CD4-positive, alpha-beta T cell treated with Interleukin-17A for 4 hours (primary cell): ENCODE measurements at places on chromosomes 2 and 18.
A peak's percentile ranks its signal among the peaks of the same experiment; 100 is the strongest.

DNA sequence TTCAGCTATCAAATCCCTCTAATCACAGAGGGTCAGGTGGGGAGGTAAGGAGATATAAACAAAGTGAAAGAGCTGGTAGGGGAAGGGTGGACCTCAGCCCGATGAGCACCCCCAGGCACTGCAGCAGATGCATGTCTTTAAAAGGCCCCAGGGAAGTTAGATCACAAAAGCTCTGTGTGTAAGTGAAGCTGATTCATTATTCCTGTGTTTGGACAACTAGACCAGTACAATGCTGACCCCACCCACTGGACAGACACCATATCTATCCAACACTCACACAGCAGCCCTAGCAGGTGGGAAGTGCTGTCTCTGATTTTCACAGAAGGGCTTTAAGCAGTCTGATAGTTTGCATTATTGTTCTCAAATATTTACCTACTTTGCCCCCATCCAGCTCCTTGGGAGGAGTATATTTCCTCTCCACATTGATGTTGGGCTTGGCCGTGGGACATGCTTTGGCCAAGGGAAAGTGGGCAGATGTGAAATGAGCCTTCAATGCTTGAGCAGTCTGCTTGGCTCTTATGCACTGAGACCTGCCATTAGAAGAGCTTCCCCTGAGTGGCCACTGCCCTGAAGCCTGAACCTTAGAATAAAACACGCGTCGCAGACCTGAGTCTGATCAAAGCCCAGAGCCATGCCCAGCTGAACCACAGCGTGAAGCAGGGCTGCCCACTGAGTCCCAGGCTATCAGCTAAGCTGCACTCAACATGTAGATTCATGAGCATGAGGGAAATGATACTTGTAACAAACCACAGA, 111.4 kb downstream of the COPS8 start:
- DNase-seq: no peak

DNA sequence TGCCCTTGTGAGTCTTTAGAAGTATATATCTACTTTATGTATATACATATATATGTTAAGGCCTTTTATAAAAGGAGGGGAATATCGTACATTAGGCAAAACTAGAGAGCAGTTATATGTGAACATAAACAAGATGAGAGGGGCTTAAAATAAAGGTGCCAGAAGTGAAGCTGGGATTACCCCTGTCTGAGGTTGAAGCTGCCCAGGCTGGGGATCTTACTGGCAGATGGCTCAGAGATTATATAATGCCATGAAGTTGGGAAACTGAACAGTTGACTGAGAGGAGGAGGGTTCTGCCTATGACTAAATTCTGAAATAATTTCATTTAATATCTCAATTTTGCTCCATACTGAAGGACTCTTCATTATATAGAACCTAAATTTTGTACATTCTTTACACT, 6.0 kb downstream of the PNO1 start:
- no peak for DNase-seq

DNA sequence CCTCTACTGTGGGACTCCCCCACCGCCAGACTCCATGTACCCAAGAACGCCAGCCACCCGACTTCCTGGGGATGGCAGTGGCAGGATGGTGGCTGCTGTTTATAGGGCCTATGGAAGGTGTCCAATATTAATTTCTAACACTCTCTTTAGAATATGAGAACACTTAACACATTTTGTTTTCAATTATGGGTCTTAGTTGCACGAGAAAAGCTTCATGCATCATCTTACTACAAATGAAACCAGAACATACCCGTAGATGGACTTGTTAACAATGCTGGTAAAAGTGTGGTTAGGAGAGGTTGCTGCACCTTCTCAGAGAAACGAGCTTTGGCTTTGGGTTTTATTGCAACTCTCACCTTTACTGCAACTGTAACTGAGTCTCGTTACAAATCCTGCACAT, 335.6 kb upstream of the ID2 start:
- DNase-seq: no peak

GRCh38 chr2:27191070-27191829, 20.6 kb upstream of the ATRAID start:
- DNase-seq: peak; percentile 53

GRCh38 chr2:169743549-169743948, 9.9 kb downstream of the KLHL23 start:
- DNase-seq: no peak

DNA sequence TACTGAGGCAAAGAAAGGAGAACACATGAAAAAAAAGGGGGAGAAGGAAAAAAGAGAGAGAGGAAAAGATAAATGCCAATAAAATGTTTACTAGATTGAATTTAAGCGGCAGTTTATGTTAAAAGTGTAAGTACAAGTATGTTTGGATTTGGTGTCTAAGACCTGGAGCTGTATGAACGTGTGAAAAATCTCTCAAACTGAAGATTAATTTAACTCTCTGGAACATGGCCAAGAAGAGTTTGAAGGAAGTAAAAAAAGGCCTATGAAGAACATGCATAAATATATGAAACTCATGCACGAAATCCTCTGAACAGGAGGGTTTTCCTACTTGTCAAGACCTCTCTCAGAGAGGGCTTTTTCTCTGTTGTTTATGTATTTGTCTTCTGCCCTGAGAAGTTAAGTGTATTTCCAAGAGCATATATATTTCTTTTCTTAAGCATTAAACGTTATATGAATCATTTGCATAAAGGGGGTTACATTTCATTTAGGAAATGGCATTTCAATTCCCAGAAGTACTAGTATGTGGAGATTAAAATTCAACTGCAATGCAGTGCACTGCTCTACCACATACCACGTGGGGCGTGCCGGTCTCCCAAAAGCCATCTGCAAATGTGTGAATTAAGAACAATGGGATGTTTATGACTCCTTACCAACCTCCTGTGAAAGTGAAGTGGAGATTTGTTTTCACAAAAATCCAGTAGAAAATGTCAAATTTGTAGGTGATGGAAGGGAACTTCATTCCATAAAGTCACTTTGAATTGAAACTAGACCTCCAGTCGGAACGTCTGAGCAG, 281.1 kb upstream of the TRIB2 start:
- no peak for DNase-seq

DNA sequence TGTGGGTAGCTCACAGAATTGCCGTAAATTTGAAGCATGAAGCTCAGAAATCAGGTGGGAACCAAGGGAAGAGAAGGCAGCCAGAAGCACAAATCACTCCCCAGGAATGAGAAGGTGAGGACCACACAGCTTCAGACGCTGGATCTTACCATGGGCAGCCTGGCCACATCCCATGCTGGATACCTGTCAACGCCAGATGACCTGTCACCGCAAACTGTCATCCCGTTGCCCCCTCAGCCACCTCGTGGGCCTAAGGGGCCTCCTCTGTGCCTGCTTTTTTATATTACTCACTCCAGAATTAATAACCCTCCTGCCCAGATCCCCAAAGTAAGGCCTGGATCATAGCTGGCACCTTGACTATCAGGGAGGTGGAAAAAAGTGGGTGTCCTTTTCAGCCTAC, 129.9 kb upstream of the MSH6 start:
- no peak for DNase-seq

- DNase-seq: no peak
Measured at GRCh38 chr2:25116956-25117355, 51.4 kb downstream of the POMC start.

GRCh38 chr2:191166111-191166755, 15.4 kb upstream of the STAT4 start:
- no peak for DNase-seq

DNA sequence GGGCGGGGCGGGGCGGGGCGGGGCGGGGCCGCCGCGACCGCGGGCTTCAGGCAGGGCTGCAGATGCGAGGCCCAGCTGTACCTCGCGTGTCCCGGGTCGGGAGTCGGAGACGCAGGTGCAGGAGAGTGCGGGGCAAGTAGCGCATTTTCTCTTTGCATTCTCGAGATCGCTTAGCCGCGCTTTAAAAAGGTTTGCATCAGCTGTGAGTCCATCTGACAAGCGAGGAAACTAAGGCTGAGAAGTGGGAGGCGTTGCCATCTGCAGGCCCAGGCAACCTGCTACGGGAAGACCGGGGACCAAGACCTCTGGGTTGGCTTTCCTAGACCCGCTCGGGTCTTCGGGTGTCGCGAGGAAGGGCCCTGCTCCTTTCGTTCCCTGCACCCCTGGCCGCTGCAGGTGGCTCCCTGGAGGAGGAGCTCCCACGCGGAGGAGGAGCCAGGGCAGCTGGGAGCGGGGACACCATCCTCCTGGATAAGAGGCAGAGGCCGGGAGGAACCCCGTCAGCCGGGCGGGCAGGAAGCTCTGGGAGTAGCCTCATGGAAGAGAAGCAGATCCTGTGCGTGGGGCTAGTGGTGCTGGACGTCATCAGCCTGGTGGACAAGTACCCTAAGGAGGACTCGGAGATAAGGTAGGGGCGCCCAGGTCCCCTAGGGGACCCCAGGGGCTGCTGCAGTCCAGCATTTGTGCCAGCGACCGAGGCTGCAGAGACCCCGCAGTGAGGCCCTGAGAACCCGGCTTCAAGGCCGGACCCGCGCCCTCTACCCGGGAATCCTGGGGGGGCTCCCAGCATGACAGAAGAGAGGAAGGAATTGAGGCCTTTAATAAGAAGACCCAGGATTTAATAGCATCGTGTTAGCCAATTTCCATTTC, at the start of gene KHK:
Gene KHK (plus strand): TSS at position 49 of the 870 bp plus-strand sequence. CDS start 488 bp downstream, at position 537.
- no peak for DNase-seq

DNA sequence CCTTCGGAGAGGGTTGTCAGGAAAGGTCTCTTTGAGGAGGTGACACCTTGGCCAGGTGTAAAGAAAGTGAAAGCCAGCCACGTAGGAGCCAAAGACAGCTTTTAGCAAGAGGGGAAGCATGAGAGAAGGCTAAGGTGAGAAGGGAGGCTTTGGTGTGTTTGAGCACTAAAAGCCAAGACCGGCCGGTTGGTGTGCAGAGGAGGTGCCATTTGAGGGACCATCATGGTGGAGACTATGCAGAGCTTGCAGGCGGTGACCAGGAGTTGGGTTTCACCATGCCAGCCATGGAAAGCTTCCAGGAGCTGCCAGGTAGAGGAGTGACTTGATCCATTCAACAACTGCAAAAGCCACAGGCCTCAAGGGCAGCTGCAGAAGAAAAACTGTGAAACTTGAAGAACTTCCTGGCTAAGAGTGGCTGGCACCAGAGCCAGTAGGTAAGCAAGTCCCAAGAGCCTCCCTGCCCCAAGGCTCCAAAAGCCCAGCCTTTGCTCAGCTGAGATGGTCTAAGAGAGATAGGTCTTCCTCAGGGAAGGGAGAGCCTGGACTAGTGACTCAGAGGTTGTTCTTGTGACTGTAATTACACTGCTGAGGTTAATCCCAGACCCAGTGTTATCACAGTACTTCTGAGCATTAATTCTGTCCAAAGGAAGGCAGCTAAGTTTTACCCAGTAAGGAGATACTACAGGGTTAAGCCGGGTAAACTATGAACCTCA, 319.0 kb downstream of the BCL11A start:
- DNase-seq: no peak

DNA sequence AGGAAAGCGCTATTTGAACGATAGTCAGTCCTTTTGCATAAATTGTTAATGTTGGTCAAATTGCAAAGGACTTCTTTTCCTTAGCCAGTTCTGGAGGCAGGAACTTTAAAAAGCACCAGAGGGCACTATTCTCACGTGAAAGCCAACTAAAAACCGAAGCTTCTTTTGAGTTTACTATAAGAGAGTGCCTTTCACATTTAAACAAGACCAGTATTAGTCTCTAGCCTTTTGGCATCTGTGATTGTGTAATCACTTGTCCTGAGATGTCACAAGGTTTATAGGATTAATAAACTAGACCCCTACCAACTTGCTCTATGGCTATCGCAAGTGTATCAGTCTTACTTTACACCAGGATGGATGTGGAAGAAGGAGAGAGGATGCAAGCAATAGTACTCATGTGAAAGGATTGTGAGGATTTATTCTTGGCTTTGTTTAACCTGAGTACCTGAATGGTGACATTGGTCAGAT, 14.4 kb upstream of the STAT4 start:
- DNase-seq: peak; percentile 41

- DNase-seq: no peak
Measured at GRCh38 chr18:67969458-67969857, 452.9 kb upstream of the DSEL start.

DNA sequence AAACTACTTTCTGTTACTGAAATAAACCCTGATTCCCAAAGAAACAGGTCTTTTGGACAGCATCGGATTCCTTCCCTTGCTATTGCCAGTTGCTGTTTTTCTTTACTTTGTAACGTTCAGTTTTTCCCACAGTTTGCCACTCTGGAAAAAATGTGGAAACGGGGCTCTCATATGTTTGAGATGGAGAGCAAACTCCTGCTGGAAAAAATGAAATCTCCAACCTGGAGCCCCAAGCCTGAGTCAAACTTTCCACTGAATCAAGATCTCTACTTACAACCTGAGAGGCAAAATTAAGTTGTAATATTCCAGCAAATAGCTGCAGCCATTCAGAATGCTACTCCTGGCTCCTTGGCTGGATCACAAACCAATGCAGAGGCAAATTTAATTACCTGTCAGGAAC, 270.7 kb downstream of the SRBD1 start:
- no peak for DNase-seq

DNA sequence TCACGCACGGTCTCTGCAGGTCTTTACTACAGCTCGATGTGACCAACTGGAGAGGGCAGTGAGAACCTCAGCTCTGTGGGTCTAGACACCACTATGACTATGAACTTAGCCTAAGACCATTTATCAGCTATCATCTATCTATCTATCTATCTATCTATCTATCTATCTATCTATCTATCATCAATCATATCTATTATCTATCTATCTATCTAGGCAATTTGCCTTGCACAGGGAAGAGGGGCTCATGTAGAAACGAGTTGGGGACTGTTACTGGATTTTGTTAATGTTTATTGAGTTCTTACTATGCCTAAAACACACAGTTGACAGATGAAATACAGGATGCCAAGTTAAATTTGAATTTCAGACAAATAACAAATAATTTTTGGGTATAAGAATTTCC, 41.1 kb upstream of the TLK1 start:
- DNase-seq: no peak

- no peak for DNase-seq
Measured at GRCh38 chr18:42025974-42026625, 71.1 kb downstream of the PIK3C3 start.

DNA sequence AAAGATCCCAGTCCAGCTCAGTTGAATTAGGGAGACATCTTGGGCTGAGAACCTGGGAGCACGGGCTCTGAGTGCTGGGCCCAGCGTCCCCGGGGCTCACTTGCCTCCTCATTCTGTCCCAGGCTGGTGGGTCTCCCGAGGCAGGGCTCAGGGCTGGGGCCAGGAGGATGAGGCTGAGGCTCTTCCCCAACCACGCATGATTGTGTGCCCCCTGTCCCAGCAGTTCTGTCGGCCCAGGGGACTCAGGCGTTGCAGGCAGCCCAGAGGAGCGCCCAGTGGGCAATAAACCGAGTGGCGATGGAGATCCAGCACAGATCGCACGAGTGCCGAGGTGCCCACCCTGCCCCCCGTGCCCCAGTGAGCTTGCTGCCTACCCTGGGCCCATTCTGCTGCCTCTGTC, 910 bp downstream of the PRSS56 start:
- DNase-seq: no peak
